Activated naive CD4-positive, alpha-beta T cell treated with Interleukin-2 at 50 U/mL for 16 hours (primary cell): ENCODE measurements at places on chromosomes 2 and 18.
A peak's percentile ranks its signal among the peaks of the same experiment; 100 is the strongest.

- no peak for DNase-seq
Observed at GRCh38 chr18:47412924-47413323, 161.5 kb upstream of the SKOR2 start.

DNA sequence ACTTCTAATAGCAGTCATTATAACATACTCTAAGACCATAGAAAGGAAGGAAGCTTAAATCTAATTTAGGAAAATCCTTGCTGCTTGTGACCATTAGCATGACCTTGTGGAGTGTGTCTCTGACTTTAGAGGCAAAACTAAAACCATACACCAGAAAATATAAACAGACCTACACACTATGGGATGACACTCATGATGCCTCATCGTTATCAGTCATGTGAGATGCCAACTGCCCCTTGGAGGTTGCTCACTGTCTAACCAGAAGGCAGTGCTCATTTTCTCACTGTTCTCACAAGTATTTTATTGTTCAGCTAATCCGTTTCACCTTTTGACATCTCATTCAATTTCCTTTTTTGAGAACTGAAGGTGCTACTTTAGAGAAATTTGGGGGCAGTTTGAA is 376.9 kb downstream of the RND3 start:
- no peak for DNase-seq

DNA sequence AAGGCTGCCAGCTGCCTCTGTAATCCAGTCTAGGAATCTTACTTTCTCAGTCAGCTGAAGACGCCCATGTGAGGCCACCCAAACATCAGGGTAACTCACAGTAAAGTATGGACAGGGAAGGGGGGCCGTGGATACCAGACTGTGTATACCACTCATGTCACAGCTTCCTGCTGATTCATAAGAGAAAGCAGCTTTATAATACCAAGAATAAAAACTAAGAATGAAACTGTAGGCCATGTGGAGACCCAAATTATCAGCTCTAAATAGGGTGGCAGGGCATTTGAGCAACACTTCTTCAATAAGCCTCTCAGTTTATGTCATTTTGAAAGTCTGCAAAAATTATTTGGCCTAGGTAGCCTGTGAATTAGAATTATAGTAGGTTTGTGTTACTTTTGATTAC is 115.0 kb upstream of the CDCA7 start:
- DNase-seq: peak; percentile 7

DNA sequence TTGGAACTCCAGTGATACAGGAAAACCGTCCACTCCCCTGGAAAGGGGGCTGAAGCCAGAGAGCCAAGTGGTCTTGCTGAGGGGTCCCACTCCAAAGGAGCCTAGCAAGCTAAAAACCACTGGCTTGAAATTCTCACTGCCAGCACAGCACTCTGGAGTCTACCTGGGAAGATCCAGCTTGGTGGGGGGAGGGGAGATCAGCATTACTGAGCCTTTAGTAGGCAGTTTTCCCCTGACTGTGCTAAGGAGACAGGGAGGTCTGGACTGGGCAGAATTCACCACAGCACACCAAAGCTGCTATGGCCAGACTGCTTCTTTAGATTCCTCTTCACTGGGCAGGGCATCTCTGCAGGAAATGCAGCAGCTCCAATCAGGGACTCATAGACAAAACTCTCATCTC is 510.7 kb upstream of the LRRTM1 start:
- no peak for DNase-seq

GRCh38 chr2:50491541-50492476 is 540.1 kb downstream of the NRXN1 start:
- peak; percentile 1 for DNase-seq
